ENCODE measurements at places on chromosomes 3 and 15.

DNA sequence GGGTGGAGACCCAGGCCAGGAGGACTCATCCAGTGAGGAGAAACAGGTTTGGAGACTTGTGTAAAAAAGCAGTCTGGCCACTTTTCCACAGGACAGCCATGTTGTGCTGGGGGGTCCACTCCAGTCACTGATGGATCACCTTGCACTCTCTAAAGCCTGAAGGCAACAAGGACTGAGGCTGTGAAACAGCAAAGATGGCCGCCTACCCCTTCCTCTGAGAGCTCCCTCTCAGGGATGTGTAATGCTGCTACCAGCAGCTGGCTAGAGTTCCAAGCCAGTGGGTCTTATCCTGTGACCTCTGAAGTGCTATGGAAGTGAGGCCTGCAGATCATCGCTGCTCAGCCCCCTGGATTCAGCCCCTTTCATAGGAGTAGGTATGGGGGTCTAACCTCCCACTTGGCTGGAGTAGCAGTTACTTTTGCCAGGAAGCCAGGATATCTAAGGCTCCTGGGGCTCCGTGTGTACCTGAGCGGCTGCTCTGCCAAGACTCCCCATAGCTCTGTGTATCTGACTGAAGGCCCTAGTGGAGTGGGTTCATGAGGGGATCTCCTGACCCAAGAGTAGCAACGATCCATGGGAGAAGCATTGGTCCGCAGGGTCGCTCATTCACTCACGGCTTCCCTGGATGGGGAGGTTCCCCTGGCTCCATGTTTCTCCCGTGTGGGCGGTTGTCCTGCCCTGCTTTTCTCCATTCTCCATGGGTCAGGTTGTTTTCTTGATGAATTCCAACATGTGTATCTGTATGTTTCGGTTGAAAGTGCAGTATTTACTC, 69.9 kb upstream of the TNFSF10 start:
- no peak for DNase-seq

GRCh38 chr15:75809986-75810750, 33.1 kb upstream of the UBE2Q2 start:
- no peak for DNase-seq

DNA sequence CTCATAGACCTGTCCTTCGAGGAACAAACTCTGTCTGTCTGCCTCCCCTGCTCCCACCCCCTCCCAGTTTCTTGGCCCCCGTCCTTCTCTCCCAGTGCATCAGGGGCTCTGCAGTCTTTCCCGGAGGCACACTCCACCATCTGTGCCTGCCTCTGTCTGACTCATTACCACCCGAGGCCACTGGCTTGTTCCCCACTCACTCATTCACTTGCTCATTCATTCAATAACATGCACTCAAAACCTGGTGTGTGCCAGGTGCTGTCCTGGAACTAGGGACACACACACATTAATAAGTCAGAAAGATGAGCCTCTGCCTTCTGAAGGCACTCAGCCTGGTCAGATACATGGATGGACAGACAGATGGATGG, 12.4 kb downstream of the AMIGO3 start:
- DNase-seq, result no peak

- DNase-seq, result no peak
Observed at GRCh38 chr3:46468753-46469600, 4.3 kb upstream of the LTF start.

DNA sequence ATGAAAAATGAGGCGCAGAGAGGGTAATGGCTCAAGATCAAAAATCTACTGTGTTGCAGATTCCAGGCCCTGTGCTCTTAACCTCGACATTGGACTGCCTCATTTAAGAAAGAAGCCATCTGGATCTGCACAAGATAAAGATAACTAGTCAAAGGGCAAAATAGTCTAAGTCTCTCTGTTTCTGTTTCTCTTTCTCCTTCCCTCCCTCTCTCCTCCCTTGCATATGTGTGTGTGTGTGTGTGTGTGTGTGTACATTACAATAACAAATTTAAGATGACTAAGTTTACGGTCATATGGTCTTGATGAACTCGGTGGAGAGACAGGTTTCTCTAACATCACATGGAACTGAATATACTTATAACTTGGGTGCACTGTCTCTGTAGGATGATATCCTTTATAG, 69.2 kb downstream of the MEIS2 start:
- no peak for DNase-seq

- no peak for DNase-seq
Observed at GRCh38 chr3:126285369-126285768, 71.8 kb downstream of the KLF15 start.

DNA sequence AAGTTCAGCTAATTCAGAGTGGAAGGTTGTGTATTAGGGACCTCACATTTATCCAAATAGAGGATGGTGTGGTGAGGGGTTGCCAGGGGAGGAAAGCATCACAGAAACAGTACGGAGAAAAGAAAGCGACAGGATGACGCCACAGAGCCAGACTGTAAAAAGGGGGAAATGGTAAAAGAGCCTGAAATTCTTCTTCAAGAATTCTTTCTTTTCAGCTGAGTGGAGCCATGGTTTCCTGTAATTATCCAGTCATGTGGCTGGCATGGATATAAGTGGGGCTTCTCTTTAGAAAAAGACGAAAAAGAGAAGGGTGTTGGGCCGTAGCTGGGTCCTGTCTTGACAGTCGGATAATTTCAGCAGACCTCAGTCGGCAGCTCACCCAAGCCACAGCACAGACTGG, 24.5 kb upstream of the PSMD6 start:
- DNase-seq, result no peak

DNA sequence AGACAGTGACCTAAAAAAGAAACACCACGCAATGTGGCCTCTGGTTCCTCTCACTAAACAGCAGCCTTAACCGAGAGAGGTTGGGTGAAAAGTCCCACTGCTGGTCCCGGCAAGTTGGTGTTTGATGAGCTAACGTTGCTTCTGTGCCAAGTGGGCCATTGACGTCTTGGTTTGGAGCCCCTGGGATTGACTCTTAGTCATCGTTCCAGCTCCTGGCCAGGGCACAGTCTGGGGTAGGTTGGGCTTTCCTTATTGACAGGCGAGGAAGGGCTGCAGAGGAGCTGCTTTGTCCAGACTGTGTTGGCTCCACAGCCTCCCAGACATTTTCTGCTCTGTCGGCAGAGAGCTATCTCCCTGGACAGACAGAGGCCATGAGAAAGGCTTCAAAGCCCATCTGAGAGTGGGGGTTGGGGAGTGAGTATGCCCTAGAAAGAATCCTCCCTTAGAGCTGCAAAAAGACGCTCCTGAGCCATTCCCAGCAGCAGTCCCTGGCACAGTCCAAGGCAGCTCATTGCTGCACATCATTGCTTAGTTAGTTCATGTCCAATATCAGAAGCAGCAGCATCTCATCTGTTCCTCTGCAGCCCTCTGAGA, 28.6 kb upstream of the C3orf80 start:
- DNase-seq, result no peak

DNA sequence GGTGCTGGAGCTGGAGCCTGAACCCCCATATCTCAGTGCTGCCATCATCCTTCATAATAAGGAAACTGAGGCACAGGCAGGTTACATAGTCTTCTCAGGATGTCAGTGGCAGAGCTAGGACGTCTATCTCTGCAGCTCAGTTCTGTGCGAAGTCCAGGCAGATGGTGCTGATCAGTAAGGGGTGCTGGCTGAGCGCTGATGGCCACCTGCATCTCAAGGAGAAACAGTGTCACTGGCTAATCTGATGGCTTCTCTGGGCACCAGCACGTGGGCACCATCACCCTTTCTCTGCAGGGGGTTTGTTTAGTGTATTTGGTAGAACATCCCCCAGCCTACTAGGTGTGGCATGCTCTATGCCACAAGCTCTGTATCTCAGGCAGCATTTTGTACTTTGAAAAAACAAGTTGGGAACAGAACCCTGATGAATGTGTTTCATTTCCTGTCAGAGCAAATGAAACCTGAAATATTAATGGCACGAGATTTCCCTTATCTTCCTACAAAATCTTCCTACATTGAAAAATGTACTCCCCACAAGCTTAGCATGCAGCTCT, 35.1 kb downstream of the APBA2 start:
- DNase-seq, result no peak

DNA sequence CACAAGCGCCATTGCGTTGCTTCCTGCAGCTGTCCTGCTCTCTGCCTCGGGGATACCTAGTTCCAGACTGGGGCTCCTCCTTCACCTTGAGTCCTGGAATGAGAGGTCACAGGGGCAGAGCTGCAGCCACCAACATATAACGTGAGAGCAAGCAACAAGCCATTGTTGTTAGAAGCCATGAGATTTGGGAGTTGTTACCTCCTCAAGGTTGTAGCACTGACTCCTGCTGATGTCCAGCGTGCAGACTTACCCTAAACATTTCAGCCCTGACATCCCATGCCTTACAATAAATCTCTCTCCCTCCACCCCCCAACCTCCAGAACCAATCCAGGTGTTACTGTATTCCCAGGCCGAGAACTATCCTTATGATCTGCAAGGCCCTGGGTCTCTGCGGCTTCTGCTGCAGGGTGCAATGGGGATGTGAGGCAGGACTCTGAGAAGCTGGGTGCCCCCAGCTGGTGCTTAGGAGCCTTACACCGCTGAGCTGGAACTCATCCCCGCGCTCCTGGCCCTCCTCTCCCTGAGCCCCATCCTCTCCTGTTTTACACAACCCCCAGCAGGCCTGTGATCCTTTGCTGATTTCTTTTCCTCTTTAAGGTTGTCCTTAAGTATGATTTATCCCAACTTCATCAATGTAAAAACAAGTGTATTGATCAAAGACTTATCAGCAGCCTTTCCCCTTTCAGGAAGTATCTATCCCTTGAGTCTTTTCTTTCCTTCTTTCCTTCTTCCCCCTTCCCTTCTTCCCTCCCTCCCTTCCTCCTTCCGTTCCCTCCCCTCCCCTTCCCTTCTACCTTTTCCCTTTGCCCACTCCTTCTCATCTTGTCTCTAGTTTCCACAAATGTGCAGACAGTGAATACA, 84.2 kb upstream of the ABHD2 start:
- no peak for DNase-seq

DNA sequence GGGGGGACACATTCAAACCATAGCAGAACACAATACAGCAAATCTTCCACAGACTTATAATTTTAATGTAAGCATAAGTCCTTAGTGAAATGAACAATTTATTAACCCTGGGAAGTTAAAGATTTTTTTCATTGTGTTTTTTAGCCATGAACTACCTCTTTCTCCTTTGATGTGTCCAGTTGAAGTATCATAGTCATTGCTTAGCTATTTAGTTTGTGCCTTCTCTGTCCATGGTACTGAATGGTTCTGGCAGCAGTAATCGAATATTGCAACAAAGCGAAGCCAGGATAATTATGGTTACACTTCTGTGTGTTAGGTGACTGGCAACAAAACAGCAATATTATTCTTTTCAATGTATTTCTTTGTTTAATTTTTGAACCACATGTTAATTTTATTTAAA, 403.0 kb upstream of the ONECUT1 start:
- DNase-seq, result no peak

DNA sequence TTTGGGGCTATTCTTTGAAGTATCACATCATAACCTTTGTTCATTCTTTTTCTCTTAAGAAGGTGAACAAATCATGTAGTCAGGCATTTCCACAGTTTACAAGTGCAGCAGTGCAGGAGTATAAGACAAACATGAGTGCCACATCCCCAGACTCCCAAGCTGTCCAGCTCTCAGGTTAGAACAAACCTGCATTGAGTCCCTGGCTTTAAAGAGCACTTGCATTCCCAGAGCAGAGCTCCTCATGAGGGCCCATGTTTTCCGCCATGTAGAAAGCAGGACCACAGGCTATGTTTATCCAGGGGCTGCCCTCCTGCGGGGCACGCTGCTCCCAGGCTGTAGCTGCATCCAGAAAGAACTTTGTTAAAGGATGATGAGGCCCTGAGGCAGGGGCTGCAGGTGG, 267.7 kb downstream of the TLE3 start:
- DNase-seq, result no peak

DNA sequence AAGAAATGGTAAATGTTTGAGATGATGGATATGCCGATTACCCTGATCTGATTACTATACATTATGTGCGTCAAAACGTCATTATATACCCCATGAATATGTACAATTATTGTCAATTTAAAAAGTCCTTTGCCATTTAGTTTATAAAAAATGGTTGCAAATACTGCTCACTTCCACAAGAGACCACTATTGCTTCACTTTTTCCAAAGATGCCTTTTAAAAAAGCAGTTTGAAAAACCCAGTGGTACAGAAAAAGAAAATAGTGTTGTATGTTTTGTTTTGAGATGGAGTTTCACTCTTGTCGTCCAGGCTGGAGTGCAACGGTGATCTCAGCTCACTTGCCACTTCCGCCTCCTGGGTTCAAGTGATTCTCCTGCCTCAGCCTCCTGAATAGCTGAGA, 39.3 kb downstream of the EDEM1 start:
- DNase-seq, result no peak

DNA sequence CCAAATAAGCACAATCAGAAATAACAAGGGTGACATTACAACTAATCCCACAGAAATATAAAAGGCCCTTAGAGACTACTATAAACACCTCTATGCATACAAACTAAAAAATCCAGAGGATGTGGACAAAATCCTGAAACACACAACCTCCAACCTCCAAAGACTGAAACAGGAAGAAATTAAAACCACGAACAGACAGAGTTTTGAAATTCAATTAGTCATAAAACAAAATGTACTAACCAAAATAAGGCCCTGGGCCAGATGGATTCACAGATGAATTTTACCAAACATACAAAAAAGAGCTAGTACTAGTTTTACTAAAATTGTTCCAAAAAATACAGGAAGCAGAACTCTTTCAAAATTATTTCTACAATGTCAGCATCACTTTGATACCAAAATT, 1043.6 kb downstream of the DIPK2A start:
- no peak for DNase-seq

GRCh38 chr3:57755368-57755675, 787 bp upstream of the SLMAP start:
- DNase-seq, result no peak

GRCh38 chr3:85251766-85252165, 293.0 kb downstream of the CADM2 start:
- no peak for DNase-seq

- DNase-seq, result no peak
Observed at GRCh38 chr15:100686725-100687473, 84.5 kb downstream of the ASB7 start.

DNA sequence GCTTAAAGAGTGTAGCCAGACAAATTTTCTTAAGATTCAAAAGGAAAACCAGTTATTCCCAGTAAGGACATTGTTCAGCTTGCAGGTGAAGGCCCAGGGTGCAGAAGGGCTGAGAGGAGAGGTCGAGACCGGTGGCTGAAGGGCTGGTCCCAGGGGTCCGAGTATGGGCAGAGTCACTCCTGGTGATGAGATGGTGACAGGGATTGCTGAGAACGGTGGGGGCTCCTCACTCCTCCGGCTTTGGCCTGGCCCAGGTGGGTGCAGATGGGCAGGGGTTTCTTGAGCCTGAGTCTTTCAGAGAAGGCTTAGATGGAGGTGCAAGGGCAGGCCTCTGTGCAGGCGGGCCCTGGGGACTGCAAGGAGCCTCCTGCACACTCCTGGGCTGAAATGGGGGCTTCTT, 56.2 kb downstream of the ZNF445 start:
- DNase-seq, result no peak

DNA sequence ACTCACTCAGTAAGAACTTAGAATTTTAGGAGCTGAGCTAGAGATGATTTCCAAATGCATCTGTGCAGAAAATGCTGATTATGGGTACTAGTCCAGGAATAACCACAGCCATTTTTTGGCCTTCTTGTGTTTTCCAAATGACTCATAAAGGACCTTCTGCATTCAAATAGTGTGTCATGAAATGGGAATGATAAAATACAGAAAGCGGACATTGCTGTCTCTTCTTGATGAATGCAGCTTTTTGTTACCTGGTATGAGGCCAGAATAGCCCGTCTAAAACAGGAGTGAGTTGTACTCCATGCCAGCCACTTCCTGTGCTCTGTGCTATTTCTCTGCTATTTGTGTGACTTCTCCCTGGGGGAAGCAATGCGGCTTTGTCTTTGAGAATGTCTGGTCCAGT, 20.5 kb upstream of the FRMD5 start:
- no peak for DNase-seq
